H1 (cell line): ENCODE measurements at places on chromosomes 2 and 18. TPM values are rescaled to one million over a fixed set of nuclear protein-coding genes. Genes with fewer than 3 reads are reported as not detected.

GRCh38 chr18:33184175-33184574 is 256.3 kb downstream of the CCDC178 start:
- H3K27ac ChIP-seq, result no peak overlapping the region
- H3K36me3 ChIP-seq, result no peaks in the 10 kb centered on the region
- no peaks in the 10 kb centered on the region for H3K4me1 ChIP-seq
- DNase-seq, result no peak

DNA sequence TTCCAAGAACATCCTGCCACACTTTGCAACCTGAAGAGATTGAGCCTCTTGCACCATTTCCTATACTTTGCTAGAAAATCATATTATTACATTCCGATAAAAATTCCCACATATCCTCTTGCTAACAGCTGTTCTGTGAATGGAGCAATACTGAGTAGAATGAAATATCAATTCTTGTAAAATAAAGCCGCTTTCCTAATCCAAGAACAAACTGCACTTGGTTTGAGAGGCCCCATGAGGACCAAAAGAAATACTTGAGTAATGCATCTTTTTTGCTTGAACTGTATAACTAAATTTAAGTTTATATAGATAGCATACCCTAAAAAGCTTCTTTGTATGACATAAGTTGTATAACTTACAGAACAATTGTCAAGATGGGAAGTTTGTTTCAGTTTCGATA is 632.4 kb upstream of the SLC8A1 start:
- H3K4me1 ChIP-seq, result no peaks in the 10 kb centered on the region
- DNase-seq, result no peak
- no peaks in the 10 kb centered on the region for H3K36me3 ChIP-seq
- H3K27me3 ChIP-seq, result no peaks in the 10 kb centered on the region
- no peak overlapping the region for H3K27ac ChIP-seq
- no peak overlapping the region for H3K4me3 ChIP-seq

GRCh38 chr2:197867624-197868023 is 63.2 kb downstream of the PLCL1 start:
- H3K4me1 ChIP-seq, result no peaks in the 10 kb centered on the region
- H3K27me3 ChIP-seq, result no peaks in the 10 kb centered on the region
- H3K36me3 ChIP-seq, result no peaks in the 10 kb centered on the region
- no peak for DNase-seq
- no peak overlapping the region for H3K4me3 ChIP-seq

DNA sequence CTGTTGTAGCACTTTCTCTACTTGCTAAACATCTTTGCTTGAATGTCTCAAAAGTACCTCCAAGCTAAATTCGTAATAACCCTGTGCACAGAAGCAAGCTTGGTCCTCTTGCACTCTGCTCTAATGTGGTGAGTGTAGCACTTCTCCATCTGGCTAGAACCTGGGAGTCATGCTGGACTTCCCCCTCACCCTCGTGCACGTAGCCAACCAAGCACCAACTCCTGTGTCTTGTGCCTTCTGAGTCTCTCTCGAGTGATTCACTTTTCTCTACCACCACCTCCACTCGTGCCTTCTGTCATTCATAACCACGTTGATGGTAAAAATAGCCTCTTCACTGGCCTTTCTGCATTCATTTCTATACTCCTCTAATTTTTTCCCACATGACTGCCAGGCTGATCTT is 91.9 kb upstream of the KCNE4 start:
- no peaks in the 10 kb centered on the region for H3K27me3 ChIP-seq
- DNase-seq, result no peak
- no peak overlapping the region for H3K27ac ChIP-seq
- no peaks in the 10 kb centered on the region for H3K4me1 ChIP-seq

- no peak for DNase-seq
- peaks cover 10% of the 10 kb centered on the region for H3K4me1 ChIP-seq
- H3K27me3 ChIP-seq, result no peaks in the 10 kb centered on the region; the same call in 1 of the 2 replicates
- H3K4me3 ChIP-seq, result no peak overlapping the region
- no peak overlapping the region for H3K27ac ChIP-seq
- H3K36me3 ChIP-seq, result no peaks in the 10 kb centered on the region
Measured at GRCh38 chr2:62459672-62460071, 46.3 kb downstream of the TMEM17 start.

GRCh38 chr18:12293831-12294230 is 14.2 kb upstream of the TUBB6 start:
- no peaks in the 10 kb centered on the region for H3K4me1 ChIP-seq
- no peaks in the 10 kb centered on the region for H3K36me3 ChIP-seq
- no peaks in the 10 kb centered on the region; the same call in 1 of the 2 replicates for H3K27me3 ChIP-seq
- no peak overlapping the region for H3K27ac ChIP-seq
- H3K4me3 ChIP-seq, result no peak overlapping the region
- DNase-seq, result no peak

DNA sequence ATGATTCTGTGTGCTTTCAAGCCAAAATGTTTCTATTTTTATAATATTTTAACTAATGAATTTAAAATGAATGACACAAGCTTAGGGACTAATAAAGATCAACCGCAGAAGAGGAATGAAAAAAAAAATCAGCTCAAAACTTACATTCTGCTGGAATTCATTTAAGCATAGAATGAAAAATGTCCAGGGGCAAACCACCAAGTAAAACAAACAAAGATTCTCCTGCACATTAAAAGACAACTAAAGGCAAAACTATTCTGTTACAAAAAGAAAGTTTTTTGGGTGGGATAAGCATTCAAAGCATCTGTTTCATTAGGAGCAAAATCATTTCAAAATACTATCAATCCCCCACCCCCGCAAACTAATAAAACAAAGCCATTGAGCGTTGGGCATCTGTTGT is 99.3 kb upstream of the SOX11 start:
- H3K36me3 ChIP-seq, result no peaks in the 10 kb centered on the region
- no peaks in the 10 kb centered on the region for H3K4me1 ChIP-seq
- H3K4me3 ChIP-seq, result no peak overlapping the region
- no peak for DNase-seq

DNA sequence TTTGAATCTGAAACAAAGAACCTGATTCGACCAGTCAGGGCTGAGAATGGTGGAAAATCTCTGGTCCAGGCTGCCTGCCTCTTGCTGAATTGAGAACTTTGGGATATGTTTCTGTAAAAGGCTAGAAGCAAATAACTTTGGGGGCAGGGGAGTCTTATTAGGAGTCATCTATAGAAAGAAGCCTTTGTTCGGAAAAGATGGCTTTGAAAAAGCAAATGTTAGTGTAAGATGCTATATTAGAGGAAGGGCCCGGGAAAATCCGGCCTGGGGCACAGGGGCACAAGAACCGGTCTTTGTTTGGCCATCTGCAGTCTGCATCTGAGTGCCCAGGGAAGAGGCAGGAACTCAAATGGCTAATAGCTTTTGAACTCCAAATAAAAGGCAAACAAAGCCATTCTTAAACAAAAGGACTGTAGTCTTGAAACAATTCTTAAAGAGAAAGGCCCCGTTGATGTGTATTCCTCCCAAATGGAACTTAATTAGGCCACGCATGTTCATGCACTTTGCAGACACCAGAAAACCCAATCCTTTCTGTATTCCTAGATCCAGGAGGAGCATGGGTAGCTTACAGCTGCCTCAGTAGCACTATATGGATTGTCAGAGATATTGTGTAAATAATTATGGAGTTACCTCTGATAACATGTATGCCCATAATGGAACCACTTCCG is 180.0 kb upstream of the ARL4C start:
- DNase-seq, result no peak
- H3K36me3 ChIP-seq, result no peaks in the 10 kb centered on the region
- H3K4me3 ChIP-seq, result no peak overlapping the region
- H3K27ac ChIP-seq, result no peak overlapping the region
- H3K4me1 ChIP-seq, result peaks cover 16% of the 10 kb centered on the region

DNA sequence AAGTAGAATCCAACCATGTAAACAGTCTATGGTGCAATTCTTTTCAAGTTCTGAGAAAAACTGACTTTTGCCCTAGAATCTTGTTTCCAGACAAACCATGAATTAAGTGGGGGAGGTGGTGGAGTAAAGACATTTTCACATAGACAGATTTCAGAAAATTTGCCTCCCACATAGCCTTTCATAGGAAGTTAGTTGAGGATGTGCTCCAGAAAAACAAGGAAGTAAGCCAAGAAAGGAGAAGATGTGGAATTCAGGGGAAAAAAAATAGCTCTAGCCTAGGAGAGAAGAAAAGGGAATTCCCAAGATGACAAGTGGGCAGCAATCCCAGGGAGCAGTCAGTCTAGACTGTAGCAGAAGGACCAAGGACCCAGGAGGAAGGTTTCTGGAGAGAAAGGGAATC is 17.4 kb downstream of the RUFY4 start:
- no peak for DNase-seq
- H3K27me3 ChIP-seq, result no peaks in the 10 kb centered on the region
- no peaks in the 10 kb centered on the region for H3K4me1 ChIP-seq
- no peak overlapping the region for H3K4me3 ChIP-seq

DNA sequence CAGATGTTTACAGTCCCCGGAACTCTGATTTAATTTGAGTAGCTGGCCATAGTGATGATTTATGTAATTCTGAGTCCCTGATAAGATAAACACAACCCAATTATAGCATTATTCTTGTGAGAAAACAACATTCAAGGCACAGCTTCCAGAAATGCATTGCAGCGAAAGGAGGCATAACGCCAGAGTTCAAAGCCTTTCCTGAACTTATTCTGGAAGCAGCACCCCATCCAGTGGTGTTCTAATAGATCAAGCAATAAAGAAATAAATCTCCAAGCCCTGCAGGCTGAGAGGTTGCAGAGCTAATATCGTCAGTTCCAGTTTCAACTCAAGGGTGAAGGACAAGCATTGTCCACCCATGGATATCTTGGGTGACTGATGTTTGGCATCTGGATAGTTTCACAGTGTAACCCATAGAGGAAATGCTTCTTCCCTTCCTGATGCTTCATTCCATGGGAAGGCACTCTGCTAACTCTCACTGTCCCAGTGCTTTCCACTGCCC is 18.8 kb downstream of the CDH2 start:
- H3K4me3 ChIP-seq, result no peak overlapping the region
- H3K27ac ChIP-seq, result no peak overlapping the region
- peaks cover 8% of the 10 kb centered on the region; the same call in 1 of the 2 replicates for H3K4me1 ChIP-seq
- DNase-seq, result no peak

DNA sequence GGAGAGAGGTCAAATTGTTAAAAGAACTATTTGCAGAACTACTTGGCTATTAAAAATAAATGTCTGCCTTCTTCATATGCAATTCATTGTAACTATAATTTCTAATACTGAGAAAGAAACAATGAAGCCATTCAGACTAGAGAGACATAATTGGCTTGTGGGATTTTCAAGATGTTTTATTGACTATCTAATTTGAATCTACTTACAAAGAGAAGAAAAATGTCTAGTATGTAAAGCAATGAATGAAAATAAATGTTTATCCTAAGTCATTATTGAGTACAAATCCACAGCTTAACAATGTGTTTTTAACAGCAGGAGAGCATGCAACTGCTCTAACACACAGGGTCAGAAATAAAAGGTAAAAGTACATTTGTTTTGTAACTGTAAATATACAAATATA is 19.2 kb downstream of the RMP24 start:
- H3K27ac ChIP-seq, result no peak overlapping the region
- H3K4me3 ChIP-seq, result no peak overlapping the region
- no peaks in the 10 kb centered on the region for H3K27me3 ChIP-seq
- H3K4me1 ChIP-seq, result no peaks in the 10 kb centered on the region
- peaks cover 6% of the 10 kb centered on the region; the same call in 1 of the 2 replicates for H3K36me3 ChIP-seq

- no peaks in the 10 kb centered on the region for H3K36me3 ChIP-seq
- no peaks in the 10 kb centered on the region for H3K4me1 ChIP-seq
- no peak overlapping the region for H3K4me3 ChIP-seq
- no peak for DNase-seq
- no peak overlapping the region for H3K27ac ChIP-seq
- no peaks in the 10 kb centered on the region for H3K27me3 ChIP-seq
Measured at GRCh38 chr2:140734992-140735391, 1395.8 kb downstream of the LRP1B start.

- H3K36me3 ChIP-seq, result no peaks in the 10 kb centered on the region
- H3K27ac ChIP-seq, result no peak overlapping the region
- DNase-seq, result no peak
- H3K4me1 ChIP-seq, result no peaks in the 10 kb centered on the region
Measured at GRCh38 chr2:154532763-154533162, 165.7 kb upstream of the KCNJ3 start.

- H3K36me3 ChIP-seq, result no peaks in the 10 kb centered on the region
- no peak overlapping the region for H3K27ac ChIP-seq
- no peaks in the 10 kb centered on the region for H3K27me3 ChIP-seq
- H3K4me1 ChIP-seq, result no peaks in the 10 kb centered on the region
- H3K4me3 ChIP-seq, result no peak overlapping the region
- peak; percentile 10 for DNase-seq
Measured at GRCh38 chr2:133780099-133780996, 212.1 kb upstream of the NCKAP5 start.

DNA sequence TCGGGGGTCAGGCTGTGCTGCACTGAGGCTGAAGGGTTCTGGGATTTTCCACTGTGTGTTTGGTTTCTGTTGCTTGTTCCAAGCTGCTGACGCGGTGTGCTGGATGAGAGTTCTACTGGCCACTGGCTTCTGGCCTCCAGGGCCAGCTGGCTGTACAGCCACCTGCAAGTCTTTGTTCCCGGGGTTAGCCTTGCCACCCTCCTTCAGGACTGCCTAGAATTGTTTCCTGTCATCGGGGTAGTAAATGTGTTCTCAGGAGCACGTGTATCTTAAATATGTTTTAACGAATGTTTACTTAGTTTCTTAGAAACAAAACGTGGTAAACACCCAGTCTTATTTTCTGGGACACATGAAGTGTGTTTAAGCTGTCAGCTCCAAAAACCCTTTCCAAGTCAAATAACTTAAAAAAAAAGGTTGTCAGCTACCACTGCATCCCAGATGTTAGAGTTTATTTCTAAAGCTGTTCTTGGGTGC is 231.2 kb downstream of the AGAP1 start:
- no peak overlapping the region for H3K4me3 ChIP-seq
- no peak overlapping the region for H3K27ac ChIP-seq
- no peaks in the 10 kb centered on the region for H3K36me3 ChIP-seq
- DNase-seq, result no peak
- H3K4me1 ChIP-seq, result no peaks in the 10 kb centered on the region

GRCh38 chr18:3748086-3748485 is 298.1 kb downstream of the TGIF1 start:
- H3K4me3 ChIP-seq, result no peak overlapping the region
- H3K4me1 ChIP-seq, result no peaks in the 10 kb centered on the region
- no peak for DNase-seq
- H3K27me3 ChIP-seq, result no peaks in the 10 kb centered on the region
- H3K36me3 ChIP-seq, result no peaks in the 10 kb centered on the region

Gene IL37
- not detected in 2 replicates for total RNA-seq

Gene ERICH2
- total RNA-seq, result 2.0 and 2.1 TPM in 2 replicates

Gene LOXL3
- total RNA-seq, result 19.5 and 22.4 TPM in 2 replicates

Gene PDE1A
- total RNA-seq, result 0.15 and 0.34 TPM in 2 replicates
